Foreskin keratinocyte (primary cell): ENCODE measurements at places on chromosomes 2 and 18.

GRCh38 chr2:120132691-120133090 lies 90.5 kb downstream of the TMEM185B start:
- no peak for DNase-seq

DNA sequence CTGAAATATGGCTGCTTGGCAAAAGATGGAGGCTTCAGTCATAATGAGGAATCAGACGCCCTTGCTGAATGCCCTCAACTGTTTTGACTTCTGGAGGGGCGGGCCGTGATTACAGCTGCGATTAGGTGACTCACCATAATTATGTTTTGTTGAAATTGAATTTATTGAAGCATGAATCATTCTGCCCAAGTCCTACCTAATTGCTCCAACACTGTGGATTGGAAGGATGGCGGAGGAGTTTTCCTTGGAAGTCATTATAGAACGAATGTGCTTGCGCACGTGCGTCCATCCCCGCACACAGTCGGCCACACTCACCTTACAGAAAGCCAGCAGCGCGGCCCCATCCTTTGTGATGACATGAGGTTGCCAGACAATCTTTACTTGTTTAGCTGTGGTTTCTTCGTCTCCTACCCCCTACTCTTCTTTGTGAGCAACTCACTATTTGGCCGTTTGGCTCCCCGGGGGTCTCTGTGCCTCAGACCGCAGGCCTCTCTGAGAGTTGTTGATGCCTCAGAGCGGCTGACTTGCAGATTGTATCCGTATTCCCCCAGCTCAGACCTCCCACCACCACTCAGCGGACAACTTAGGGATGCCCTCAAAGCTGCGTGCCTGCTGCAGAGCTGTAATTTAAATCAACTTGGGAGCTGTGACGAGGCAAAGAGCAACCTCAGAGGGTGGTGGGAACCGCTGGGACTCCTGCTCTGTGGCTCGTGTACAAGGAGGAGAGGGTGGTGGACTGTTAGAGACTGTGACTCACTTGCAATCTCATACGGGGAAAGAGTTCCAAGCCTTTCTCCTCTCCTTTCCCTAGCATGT lies 513.4 kb downstream of the TNS1 start:
- DNase-seq: peak; percentile 69

DNA sequence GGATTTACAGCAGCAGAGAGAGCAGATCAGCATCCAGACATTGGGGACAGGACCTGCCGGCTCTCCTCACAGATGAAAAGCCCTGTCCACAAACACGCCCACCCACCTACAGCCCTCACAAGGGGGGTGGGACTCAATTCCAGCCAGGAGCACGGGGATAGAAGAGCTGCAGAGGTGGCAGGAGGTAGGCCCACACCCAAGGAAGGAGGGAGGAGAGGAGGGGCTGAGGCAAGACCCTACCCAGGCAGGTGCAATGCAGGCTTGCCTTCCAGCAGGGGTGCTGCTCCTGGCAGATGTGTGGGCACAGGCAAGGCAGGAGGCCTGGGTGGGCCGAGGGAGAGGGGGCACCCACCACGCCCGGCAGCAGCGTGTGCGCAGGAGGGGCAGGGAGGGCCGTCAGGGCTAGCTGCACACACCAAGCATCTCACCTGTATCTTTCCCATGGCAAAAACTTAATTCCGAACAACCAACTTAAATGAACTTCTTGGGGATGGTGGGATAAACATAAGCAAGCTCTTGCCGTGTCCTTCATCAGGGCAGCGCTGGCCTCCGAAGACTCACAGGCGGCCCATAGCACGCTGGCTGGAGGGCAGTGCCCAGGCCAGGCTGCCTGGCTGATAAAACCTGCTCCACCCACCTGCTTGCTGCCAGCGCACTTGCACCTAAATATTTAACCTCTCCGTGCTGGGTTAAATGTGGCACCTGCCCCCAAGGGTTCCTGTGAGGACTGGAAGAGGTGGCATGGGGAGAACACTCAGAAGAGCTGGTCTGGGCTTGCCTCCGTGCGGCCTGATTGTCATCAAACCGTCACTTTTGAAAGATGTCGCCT lies 219.5 kb downstream of the HDAC4 start:
- DNase-seq: no peak

GRCh38 chr2:24008672-24009366 lies 1.1 kb upstream of the MFSD2B start:
- DNase-seq: no peak

DNA sequence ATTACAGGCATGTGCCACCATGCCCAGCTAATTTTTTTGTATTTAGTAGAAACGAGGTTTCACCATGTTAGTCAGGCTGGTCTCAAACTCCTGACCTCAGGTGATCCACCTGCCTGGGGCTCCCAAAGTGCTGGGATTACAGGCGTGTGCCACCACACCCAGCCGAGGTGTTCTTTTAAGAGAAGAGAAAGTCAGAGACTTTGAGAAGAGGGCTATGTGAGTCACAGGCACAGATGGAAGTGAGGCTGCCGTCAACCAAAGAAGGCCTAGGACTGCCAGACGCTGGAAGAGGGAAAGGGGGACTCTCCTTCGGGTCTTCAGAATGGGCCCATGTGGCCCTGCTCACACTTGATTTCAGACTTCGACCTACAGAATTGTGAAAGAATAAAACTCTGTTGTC lies 67.2 kb upstream of the SH3BP4 start:
- peak; percentile 26 for DNase-seq

- DNase-seq: no peak
Measured at GRCh38 chr2:61016392-61017002, 1.0 kb upstream of the PEX13 start.

GRCh38 chr2:131036696-131037397 lies 56.4 kb downstream of the FAM168B start:
- no peak for DNase-seq

DNA sequence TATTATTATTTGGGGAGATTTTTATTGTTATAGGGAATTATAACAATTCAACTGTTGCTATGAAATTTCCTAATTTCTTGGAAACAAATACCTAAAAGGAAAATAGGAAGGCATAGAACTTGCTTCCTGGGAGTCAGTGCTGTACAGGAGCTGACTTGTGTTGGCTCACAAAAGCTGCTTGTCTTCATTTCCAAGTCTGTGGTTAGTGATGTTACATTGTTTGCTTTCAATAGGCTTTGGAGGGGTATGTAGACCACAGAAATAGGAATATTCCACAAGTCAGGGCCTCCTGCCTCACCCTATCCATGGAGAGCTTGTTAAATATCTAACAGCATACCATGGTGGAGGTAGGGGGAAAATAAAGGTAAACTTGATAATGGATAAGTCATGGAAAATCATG lies 688.9 kb upstream of the FAM98A start:
- no peak for DNase-seq

DNA sequence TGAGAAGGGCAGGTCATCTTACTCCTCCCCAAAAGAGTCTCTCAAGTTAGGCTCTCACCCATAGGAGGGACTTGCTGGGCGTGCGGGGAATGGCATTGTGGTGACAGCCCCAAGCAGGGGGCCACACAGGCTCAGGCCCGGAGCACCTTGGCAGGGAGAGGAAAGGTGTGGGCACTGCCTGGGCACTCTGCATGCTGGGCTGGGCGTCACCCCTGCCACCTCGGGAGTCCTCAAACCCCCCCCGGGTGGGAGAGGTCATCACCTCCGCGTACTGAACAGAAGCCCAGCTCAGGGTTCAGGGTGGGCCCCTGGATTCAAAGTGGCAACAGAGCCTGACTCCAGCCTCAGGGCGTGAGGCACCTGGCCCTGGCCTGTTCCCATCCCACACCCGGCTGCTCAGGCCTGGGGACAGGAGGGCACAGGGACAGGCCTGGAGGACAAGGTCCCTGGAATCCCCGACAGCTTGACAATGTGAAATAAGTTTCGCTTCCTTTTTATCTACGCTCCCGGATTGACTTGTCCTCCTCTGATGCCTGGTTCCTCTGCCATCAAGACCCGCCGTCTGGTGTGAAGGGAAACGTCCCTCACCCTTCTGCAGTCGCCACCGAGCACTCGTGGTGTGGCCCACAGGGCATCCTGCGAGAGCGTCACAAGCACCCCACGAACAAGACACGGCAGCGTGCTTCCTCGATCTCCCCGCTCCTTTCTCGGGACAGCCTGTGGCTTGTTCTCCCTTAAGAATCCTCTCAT lies 97.8 kb downstream of the HDAC4 start:
- DNase-seq: no peak

- no peak for DNase-seq
Measured at GRCh38 chr2:84526562-84526961, 10.3 kb downstream of the DNAH6 start.

DNA sequence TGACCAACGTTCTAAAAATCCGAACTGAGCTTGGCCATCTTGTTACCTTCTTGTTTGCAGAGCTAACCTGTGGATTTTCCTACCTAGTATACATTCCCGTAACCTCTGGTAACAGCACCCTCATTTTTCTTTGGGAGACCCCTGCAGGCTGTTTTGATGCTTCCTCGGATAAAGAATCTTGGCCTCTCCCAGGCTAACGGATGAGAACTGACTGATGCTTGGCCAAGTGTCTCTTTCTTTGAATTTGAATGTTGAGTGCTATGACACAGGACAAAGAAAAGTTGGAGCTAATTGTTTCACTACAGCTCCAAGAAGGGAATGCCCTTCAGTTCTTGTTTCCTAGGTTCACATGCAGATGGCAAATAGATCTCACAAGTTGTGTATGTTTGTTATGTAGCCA lies 19.3 kb upstream of the CAVIN2 start:
- DNase-seq: no peak

DNA sequence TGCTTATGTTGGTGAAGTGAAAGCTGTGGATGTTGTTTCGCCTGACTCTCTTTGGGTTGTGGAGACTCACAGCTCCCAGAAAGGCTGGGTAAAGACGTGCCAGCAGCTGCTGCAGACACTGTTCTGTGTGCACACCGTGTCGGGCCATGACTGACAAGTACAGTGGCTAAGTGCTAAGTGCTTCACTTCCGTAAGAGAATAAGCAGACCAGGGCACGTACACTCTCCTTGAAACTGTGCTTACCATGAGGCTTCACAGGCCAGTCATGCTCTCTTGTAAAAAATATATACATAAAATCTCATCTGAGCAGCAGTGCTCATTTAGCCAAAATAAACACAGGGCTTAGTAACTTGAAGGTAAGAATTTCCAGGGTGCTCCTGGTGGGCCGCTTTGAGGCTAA lies 86.0 kb downstream of the NRP2 start:
- no peak for DNase-seq

GRCh38 chr2:169828141-169828811 lies 1.0 kb downstream of the UBR3 start:
- peak; percentile 45 for DNase-seq

GRCh38 chr18:55243857-55244256 lies 284.6 kb upstream of the CCDC68 start:
- DNase-seq: no peak

- DNase-seq: no peak
Measured at GRCh38 chr2:136116151-136116812, 1.7 kb downstream of the CXCR4 start.

DNA sequence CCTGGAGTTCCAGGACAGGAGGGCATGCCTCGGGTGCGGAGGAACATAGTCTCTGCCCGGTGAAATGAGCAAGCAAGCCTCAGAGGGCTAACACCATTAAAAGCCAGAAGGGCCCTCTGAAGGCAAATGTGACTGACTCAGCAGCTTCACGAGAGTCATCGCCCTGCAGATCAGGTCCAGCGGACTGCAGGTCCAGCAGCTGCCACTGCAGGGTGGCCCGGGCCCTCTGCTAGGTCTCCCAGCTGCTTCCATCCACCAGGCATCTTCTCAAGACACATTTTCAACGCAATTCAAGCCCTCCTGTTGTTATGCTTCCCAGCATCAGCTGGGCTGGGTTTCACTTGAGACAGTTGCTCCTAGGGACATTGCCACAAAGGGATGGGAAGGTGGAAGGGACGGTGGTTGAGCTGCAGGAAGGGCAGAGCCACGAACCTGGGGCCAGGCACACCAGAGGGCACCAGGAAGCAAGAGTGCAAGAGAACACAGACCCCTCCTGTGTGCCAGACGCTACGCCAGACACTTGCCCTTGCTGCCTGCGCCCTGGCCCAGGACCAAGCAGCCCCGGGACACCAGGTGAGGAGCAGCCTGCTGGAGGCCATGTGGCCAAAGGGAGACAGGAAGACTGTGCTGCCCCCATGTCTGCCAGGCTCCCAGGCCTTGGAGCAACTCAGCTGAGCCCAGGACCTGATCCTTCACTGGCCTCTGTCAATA lies 173.0 kb downstream of the HDAC4 start:
- no peak for DNase-seq

DNA sequence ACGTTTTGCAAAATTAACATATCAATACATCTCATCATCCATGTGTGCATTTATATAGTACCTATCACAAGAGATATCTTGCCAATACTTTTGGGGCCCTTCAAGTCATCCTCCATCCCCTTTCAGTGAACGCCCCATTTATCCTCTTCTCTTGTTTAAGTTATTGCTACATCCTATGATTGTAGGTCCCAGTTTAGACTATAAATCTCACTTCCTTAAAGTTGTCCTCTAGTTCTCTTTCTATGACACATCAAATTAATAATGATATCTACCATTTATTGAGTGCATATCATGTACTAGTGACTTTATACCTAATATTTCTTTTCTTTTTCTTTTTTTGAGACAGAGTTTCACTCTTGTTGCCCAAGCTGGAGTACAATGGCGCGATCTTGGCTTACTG lies 28.8 kb upstream of the FBXO11 start:
- DNase-seq: no peak

DNA sequence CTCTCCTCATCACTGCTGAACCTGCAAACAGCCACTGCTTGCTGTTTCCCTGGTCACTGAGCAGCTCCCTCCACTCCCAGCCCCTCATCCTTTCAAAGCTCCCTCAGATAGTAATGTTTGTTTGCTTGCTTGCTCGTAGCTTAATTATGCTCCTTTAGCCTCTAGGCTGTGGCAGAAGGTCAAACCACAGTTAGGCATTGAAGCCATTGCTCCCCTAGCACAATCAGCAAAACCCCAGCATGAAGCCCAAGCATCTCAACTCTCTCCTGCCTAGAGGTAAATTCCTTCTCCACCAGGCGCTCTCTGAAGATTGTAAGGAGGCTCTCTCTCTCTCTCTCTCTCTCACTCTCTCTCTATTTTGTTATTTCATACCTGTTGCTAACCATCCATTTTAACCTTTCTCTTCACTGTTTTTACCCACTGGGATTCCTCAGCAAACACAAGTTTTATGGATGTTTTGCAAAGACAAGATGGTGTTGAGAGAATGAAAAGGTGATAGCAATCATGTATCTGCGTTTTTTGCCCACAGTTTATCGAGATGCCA lies 135.9 kb upstream of the HNRNPA3 start:
- DNase-seq: no peak

GRCh38 chr2:226600184-226600583 lies 199.4 kb downstream of the IRS1 start:
- DNase-seq: no peak

DNA sequence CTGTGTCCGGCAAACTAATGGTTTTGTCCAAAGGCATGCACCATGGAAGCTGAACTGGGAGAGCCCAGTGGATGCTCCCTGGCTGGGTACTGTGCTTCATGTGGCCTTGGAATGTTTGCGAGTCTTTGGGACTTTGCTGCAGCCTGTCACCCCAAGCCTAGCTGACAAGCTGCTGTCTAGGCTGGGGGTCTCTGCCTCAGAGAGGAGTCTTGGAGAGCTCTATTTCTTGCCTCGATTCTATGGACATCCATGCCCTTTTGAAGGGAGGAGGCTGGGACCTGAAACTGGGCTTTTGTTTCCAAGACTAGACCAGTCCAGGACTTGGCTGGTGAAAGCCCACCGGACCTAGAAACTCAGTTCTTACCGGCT lies 1.7 kb downstream of the MARS2 start:
- DNase-seq: no peak
